ENCODE measurements at places on chromosomes 2 and 18.
A peak's percentile ranks its signal among the peaks of the same experiment; 100 is the strongest.

- DNase-seq = no peak
These were observed 9.3 kb upstream of the MTCL1 start for GRCh38 chr18:8695932-8696517.

DNA sequence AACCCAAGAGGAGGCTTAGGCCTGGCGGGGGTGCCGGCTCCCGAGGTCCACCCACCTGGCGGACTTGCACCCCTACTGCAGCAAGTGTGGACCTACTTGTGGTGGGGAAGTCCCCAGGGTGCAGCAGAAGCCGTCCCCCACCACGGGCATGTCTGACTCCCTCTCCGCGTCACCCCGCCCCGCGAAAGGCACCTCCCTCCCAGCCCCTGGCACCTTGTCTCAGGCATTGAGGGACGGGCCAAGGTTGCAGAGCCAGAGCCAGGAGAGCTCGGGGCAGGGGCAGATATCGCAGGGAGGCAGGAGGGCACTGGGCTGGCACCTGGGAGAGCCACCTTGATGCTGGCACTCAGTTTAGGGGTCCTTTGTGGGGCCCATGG lies 19.0 kb downstream of the CROCC2 start:
- DNase-seq = no peak

- DNase-seq = no peak
These were observed 107.7 kb downstream of the LBH start for GRCh38 chr2:30339071-30339470.

GRCh38 chr2:45008296-45009129 lies 739 bp downstream of the SIX2 start:
- DNase-seq = no peak

DNA sequence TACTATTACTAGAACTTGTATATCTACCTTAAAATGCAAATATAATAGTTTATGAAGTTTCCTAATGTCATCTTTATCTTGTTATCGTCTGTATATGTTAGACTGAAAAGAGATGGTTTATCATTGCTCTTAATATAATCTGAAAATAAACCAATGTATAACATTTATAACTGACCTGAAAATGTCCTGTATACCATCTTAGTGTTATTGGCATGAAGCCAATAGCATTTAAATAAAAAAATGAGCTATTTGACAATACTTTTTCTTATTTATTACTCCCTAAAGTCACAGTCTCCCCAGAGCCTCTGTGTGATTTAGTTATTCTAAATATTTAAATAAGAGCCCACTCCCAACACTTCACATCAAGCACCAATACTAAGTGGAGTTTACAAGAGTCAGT lies 1.8 kb downstream of the VWC2L start:
- no peak for DNase-seq

- DNase-seq = no peak
These were observed 178.1 kb downstream of the ACOXL start for GRCh38 chr2:110910423-110910822.

GRCh38 chr2:33241072-33241471 lies 235.4 kb upstream of the RASGRP3 start:
- DNase-seq = no peak

DNA sequence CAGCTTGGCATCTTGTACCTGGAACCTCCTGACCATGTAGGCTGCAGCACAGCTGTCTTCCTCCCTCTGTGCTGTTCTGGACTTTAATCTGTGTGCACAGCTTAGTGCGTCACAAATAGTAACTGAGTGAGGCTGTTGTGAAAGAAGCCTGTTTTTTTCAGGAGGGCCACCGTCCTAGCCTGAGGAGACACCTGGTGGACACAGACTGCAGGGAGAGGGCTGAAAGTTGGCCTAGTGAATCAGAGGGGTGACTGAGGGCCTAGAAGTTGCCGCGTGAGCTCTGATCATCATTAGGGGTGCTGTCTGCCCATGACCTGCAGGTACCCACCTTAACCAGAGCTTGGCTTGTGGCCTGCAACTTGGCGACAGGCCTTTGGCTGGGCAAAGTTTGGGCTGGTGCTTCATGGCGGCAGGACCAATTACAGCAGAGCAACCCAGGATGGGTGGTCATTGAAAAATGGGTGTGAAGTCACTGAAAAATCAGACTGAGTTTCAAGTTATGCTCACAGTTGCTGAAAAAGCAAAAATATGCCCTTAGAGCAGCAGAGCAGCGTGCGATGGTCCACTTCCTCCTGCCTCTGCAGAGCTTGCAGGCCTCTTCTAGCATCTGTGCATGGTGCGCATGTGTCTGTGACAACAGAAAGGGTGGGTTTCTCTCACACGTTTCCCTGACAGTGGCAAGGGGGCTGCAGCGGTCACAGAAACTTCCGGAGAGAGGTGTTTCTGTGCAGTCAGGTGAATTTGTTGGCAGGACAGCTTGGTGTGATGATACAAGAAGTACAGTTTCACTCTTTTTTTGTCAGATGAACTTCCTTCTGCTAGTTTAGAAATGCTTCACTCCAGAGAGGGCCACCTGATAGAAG lies 9.6 kb downstream of the GDF7 start:
- no peak for DNase-seq

- DNase-seq = peak; percentile 42
These were observed 496.9 kb upstream of the VRK2 start for GRCh38 chr2:57549642-57550102.

DNA sequence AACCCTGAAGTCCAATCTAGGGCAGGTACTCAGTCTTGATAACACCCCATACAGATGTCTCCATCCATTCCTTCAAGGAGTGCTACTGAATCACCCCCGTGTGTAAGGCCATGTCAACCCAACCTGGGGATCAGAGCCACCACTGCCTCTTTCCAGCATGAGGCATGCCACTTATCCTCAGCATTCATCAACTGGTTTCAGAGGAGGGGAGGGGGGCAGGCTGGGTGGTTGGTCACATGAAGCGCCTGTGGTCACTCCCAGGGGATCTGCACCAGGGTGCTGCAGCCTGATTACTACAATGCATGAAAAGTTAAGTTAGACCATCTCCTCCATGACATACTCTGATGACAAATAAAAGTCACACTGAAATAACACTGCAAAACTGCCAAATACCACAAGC lies 65.0 kb downstream of the UXS1 start:
- DNase-seq = no peak

DNA sequence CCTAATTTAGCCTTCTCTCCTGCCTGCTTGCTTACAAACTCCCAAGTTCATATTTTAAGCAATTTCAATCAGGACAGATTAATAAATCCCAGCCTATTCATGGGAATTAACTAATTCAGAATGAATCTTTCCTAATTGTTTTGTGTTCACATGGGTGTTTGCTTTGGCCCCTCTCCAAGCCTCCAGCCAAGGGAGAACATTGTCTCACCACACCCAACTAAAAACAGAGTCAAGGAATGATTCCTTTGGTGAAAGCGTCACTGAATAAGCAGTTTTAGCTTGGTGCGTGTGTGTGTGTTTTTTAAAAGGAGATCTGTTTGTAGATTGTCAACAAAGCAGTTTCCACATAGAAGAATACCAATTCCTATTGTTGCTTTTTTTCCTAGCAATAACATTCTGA lies 43.0 kb upstream of the DSG1 start:
- DNase-seq = no peak

GRCh38 chr2:19035238-19035637 lies 323.2 kb downstream of the OSR1 start:
- DNase-seq = no peak

- DNase-seq = no peak
These were observed 8.5 kb downstream of the FAM117B start for GRCh38 chr2:202643012-202643858.

GRCh38 chr18:49021433-49022129 lies 70.8 kb upstream of the SMAD7 start:
- DNase-seq = peak; percentile 48

DNA sequence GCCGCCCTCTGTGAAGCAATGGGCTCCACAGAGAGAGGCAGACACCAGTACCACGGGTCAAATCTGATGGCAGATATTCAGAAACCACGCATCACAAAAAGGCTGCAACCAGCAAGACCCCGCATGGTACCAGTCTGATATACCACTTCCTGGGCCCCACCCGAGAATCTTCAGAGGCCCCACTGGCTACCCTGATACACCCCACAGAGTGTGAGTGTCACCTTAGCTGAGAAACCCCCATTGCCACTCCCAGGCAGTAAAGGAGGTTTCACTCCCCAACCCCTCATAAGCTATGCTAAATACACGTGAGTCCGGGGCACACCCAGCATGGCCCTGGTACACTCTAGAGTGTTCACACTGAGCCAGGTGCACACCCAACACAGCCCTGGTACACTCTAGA lies 160.0 kb downstream of the EIPR1 start:
- DNase-seq = no peak

- DNase-seq = no peak
These were observed 304.2 kb downstream of the CYRIA start for GRCh38 chr2:16361261-16361995.

DNA sequence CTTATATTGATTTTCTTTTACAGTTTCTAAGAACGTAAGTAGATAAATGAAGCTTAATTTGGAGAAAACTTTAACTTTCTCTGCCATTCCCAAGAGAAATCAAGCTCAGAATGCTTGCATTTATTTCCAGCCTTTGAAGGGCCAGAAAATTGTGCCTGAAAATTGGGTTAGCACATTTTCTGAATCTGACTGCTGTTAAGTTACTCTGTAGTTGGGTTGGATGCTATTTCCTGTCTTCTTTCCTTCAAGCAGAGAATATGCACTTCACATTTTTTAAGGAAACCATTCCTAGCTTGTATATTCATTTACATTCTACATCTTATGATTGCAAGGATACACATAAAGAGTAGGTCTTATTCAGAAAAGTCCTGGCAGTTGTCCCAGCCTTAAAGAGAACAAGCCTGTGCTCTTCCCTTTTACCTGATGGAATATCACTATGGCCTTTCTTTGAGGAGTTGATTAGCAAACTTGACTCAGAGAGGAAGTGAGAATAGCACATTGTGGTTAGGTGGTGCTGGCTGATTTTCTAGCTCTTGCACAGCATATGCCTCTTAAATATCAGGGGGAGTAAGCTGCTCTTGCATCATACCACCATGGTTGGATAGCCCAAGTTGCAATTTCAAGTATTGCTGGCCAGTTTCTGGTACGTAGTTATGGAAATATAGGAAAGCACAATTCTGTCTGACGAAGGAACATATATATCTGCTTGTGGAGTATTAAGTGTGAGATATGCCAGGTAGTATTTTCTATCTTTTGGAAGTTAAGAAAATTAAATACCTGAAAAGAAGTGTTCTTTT lies 133.7 kb downstream of the COMMD1 start:
- peak; percentile 46 for DNase-seq

GRCh38 chr2:59223742-59224141 lies 982.6 kb upstream of the FANCL start:
- DNase-seq = no peak

DNA sequence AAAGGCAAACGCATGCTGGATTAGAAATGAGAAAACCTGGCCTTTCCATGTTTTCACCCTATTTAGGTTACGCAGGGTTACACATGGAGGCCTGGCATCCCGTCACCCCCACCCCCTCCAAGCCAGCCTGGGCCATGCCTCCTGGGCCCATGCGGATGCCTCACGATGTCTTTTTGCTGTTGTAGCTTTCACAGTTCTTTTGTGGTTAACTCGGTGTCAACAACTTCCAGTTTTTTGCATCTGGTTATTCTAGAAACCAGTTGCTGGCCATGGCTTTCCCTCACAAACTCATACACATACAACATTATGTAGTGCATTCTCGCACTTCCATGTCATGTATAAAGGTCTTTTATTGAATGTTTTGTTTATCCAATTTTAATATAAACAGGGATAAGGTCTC lies 204.9 kb upstream of the PXDN start:
- no peak for DNase-seq

DNA sequence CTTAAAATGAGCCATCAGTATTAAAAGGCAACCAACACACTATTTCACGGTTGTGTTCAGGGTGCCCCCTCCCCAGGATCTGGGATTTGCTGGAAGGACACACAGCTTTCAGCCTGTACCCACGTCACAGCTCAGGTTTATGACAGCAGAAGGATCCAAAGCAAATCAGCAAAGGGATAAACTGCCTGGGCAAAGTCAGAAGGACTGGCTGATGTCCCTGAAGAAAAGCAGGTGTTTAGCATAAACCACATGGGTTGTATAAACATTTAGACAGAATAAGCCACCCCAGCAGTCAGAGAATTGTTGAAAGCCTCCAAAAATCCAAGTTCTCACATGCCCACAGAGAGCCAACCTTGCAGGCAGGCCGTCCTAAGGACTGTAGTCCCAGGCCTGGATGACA lies 63.9 kb downstream of the CD226 start:
- no peak for DNase-seq

- DNase-seq = no peak
These were observed 109.7 kb downstream of the FOXI3 start for GRCh38 chr2:88342749-88343148.

DNA sequence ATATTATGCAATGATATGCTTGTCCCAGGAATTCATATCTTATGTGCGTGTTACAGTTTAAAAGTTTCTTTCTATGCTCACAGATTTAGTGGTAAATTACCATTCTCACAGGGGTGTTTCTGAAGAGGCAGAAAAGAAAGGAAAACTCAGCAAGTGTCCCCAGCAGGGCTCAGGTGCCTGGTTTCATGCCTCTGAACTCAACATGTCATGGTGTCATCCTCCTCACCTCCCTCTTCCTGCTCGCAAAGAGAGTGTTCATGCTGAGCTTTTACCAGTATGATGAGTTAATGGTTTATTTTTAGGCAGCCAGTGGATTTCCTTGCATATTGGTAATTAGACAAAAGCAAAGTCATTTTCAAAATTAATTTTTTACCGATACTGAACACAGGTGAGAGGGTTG lies 492.9 kb upstream of the ZEB2 start:
- no peak for DNase-seq

DNA sequence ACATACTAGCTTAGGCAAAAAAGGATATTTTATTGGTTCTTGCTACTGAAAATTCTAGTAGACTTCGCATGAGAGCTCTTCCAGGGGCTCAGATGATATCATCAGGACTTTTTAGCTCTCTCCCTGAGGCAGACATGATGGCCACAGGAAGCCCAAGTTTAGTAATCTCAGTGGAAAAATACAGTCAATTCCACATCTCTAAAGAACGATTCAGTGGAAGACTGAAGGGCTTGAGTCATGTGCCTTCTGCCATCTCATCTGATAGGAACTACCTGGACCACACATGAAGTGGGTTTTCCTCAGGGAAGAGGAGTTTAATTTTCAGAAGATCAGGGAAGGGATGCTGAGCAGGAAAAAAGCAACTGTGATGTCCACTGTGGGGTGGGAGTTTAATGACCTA lies 117.3 kb downstream of the TTC27 start:
- peak; percentile 70 for DNase-seq

GRCh38 chr2:231640241-231640640 lies 47.6 kb downstream of the TEX44 start:
- DNase-seq = no peak

- peak; percentile 98 for DNase-seq
These were observed 27.2 kb downstream of the EIF2AK3 start for GRCh38 chr2:88600038-88600465.
